Activated CD8-positive, alpha-beta memory T cell treated with anti-CD3 and anti-CD28 coated beads for 1 hour (primary cell): ENCODE measurements at places on chromosomes 16 and 17.

DNA sequence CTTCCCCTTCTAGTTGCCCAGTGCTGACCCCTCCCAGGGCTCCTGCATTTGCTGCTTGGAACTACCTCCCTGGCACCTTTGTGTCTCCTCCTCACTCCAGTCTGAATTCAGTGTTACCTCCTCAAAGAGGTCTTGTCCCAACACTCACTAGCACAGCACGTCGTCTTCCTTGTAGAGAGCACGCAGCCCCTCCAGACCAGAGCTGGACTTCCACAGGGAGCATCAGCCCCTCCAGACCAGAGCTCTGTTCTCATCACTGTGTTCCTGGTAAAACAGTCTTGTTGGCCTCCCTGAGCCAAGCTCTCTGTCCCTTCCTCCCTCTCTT, 27.8 kb upstream of the MGAT5B start:
- no peak for DNase-seq

GRCh38 chr17:57662644-57663308, 82.3 kb downstream of the CCDC182 start:
- DNase-seq = no peak

DNA sequence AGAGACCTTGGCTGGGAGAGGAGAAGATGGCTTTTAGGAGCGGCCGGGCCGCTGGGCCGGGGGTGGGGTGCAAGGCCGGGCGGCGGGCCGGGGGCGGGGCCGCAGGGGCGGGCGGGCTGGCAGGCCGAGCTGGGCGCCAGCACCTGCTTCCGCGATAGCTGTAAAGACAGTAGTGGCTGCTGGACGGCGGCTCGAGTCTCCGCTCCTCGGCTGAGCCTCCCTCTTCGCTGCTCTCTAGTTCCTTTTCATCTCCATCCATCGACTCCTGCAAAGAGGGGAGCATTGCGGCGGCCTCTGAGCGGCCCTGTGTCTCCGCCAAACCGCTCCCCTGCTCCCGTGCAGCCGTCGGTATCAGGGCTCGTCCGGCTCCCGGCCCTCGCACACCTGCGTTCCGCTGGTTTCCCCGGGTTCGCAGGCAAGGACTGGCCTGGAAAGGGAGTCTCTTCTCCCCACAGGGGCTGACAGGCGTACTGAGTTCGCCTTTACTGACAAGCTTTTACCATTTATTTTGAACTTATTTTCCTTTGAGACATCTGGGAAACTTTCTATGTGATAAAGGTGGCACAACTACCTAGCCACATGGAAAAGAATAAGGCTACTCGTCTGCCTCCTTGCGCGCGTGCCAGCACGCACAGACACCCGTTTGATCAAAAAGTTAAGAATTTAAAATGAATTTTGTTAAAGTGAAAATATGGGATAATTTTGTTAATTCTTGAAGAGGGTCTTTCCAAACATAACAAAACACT, at the start of gene C17orf75:
C17orf75 (minus strand) TSS at position 317 of the 746 bp plus-strand sequence; CDS start at position 283, 34 bp downstream.
- DNase-seq = peak; percentile 69

DNA sequence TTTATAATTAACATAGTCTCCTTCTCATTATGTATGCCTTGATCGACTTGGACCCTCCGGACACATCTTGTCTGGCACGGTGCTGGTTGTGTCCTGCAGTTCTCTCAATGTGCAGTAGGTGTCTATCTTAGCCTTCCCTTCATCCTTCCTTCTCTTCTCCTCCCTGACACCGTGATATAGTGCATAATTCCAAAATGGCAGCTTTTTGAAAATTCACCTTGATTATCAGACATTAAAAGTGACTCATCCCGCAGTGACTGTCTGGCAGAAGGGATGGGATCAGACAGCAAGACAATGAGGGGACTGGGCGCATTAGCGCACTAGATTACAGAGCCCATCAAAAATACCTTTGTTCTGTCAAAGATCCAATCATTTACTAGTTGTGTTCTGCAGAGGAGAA, 70.0 kb upstream of the PMFBP1 start:
- DNase-seq = no peak

GRCh38 chr17:61827649-61828395, 35.5 kb downstream of the BRIP1 start:
- DNase-seq = no peak

DNA sequence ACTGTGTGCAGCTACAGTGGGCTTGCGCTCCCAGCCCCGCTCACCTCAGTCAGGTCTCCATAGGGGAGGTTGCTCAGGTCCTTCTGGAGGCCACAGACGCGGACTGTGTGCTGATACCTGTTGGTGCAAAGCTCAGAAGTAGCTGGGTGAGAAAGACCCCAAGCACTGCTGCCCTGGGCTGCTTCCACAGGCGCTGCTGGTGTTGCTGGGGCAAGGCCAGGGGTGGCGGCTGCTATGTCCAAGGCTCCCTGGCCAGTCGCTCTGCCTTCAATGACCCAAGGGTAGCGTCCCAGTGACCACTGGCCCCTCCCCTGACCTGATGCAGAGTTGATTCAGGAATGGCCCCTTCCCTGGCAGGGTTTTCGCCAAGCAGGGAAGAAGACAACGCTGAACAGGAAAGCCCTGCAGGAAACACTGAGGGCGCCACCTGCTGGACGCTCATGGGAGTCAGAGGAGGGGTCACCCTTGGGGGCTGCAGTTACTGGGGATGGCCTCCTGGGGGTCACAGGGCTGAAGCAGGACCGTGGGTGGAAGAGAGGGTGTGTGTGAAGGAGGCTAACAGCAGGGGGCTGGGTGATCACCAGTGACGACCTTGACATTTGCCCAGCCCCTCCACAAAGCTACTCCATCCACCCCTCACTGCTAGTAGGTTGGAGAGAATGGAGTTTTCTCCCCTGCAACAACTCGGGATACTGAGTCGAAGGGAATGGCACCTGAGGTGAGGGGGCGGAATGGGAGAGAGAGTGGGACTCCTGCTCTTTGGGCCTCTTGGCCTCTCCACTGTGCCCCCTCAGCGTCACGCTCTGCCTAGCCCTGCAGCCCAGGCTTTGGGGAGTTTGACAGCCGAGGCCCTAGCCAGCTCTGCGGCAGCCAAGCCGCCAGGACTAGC, 38.3 kb downstream of the ABCC12 start:
- peak; percentile 26 for DNase-seq

- no peak for DNase-seq
Measured at GRCh38 chr17:43875476-43876147, 28.6 kb downstream of the CD300LG start.

GRCh38 chr17:61352781-61353491, 46.7 kb upstream of the TBX2 start:
- no peak for DNase-seq

DNA sequence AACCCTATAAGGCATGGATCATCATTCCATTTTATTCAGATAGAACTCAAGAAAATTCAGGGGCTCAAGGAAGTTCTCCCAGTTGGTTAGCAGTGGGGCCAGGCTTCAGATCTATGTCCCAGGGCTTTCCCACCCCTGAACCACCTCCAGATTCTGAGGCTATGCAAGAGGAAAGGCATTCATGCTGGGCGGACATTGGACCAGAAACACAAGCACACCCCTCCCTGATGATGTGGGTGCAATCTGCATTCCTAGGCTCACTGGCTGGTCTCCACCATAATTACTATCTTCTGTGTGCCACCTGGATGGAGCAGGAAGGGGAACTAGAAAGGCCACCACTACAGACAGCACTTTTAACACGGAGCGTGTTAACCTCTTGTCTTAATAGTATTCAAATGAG, 63.2 kb upstream of the ASIC2 start:
- no peak for DNase-seq

DNA sequence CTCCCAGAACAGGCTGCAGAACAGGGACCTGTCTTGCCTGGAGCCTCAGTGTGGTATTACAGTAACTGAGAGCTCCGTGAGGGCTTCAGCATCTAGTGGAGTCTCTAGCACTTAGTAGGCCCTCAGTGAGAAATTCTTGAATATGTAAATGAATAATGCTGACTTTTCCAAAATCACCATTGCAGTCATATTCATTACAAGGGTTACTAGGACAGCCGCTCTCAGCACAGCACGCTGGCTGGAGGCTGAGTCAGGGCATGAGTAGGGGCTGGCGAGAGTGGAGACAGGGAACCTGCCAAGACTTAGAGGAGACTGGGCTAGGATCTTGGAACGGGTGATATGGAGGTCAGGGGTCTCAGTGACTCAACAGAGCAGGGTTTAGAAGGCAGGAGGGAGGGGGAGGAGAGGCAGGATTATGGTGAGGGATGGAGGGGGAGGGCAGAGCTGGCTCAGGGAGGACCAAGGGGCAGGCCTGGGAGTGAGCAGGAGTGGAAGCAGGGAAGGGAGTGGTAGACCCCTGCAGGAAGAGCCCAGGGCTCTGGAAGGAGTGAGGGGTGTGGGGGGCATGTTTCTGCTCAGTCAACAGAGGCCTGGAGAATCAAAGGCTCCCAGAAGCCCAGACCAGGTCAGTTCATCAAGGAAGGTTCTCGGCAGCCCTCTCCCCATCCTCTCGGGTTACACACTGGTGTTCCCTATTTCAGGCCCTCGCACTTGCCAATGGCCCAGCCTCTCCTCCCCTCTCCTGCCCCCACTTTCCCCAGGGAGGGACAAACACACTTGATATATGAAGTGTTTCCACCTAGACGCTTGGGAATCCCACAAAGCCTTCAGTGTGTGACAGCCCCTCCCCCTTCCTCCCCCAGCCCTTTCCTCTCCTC, 42.3 kb downstream of the FZD2 start:
- DNase-seq = no peak
